ENCODE measurements at places on chromosomes 6 and 20.

DNA sequence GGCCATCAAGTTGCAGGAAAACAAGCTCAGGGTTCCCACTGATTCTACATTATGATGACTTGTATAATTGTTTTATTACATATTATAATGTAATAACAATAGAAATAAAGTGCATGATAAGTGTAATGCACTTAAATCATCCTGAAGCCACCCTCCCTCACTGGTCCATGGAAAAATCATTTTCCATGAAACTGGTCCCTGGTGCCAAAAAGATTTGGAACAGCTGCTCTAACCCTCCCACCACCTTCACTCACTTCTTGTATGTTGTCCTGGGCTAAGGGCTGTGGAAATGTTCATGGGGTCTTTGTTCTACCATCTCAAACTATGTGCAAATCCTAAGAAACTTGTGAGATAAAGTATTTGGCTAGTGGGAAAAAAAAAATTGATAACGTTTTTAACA, 133.8 kb downstream of the LRRC1 start:
- no peak for DNase-seq

DNA sequence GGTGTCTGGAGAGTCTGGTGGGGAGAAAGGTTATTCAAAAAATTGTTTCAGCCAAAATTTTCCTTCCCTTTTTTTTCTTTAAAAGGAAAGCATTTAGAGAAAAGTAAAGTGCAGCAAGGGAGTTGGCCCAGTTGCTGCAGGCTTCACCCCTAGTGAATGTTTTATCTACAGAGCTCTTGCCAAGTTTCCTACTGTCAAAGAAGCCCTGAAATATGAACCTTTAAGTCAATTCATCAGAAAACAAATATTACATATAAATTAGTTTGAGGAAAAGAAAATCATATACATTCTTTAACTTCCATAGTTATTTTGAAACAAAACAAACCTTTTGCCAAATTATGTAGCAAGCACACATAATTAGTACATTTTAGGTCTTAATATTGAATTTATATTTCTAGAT, 25.0 kb upstream of the HMGCLL1 start:
- DNase-seq, result no peak

GRCh38 chr20:16352751-16353416, 220.4 kb downstream of the KIF16B start:
- no peak for DNase-seq

DNA sequence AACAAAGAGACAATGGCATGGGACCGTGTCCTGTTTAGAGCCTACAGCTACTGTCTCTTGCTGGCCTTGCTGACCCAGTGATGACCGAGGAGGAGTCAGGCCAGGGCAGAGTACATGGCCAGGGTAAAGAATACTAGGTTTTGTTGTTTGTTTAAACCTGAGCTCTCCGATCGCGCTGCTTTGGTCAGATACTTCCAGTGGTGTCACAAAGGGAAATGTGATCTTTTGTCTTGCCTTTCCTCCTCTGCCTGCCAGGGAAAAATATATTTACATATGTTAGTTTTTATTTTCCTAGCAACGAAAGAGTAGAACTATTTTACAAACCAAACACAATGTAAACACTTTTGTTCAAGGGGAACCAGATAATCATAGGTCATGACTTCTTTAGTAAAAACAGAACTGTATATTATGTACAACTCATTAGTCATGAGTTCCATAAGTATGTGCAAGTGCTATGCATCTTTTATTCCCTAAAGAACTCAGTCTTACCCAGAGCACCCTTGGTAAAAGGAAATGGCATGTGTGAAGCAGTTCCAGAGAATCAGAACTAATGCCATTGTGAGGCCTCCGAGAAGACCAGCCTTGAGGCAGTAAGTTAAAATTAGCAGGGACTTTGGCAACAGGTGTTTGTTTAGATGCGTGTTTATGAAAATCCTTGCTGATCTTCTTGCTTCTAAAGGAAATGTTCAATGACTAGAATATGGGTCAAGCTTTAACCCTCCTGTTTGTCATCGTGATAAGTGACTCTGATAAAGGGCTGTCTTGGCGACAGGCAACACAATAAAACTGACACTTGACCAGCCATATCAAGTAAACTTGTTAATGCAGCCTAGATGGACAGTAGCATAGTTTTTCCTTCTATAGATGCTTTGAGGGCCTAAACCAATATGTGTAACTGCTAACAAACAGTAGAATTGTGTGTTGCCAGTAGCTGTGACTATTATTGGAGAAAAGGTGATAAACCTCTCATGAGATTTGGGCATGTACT, 204.6 kb downstream of the NKAIN2 start:
- no peak for DNase-seq

- DNase-seq, result no peak
Observed at GRCh38 chr6:42337985-42338743, 113.6 kb downstream of the TRERF1 start.

GRCh38 chr6:101422811-101423210, 29.3 kb downstream of the GRIK2 start:
- no peak for DNase-seq

DNA sequence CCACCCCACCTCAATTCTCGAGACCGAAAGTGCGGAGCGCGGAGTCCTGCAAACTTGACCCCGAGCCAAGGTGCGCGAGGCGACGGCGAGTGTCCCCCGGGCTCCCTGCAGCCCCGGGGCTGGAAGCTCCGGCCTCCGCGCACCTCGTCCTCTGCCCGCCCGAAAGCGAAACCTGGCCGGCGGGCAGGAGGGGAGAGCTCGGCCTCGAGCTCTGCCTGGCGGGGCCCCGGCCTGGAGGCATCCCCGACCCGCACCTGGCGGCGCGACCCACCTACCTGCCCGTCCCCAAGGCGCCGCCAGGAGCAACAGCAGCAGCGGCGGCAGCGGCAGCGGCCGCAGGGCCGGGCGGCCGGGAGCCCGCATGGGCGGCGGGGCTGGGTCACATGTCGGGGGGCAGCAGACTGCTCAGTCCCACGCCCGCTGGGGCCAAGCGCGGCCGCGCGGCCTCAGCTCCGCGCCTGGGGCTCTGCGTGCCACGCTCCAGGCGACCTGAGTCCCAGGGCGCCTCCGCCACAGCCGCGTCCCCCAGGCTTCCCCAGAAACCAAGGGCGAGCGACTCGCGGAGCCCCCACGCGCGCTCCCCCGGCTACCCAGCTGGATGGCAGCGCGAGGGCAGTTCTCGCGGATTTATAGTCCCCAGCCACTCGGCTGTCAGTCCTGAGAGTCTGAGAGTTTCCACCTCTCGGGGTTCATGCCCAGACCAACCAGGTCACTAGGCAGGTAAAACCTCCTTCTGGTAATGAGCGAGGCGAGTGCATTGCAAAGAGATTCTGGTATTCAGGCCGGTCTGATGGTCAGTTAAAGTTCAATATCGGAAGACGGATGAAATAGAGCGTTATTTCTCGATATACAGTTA, at the start of gene IL20RA:
IL20RA (minus strand) TSS at position 600 of the 856 bp plus-strand sequence; CDS start at position 363, 237 bp downstream.
- DNase-seq, result no peak

DNA sequence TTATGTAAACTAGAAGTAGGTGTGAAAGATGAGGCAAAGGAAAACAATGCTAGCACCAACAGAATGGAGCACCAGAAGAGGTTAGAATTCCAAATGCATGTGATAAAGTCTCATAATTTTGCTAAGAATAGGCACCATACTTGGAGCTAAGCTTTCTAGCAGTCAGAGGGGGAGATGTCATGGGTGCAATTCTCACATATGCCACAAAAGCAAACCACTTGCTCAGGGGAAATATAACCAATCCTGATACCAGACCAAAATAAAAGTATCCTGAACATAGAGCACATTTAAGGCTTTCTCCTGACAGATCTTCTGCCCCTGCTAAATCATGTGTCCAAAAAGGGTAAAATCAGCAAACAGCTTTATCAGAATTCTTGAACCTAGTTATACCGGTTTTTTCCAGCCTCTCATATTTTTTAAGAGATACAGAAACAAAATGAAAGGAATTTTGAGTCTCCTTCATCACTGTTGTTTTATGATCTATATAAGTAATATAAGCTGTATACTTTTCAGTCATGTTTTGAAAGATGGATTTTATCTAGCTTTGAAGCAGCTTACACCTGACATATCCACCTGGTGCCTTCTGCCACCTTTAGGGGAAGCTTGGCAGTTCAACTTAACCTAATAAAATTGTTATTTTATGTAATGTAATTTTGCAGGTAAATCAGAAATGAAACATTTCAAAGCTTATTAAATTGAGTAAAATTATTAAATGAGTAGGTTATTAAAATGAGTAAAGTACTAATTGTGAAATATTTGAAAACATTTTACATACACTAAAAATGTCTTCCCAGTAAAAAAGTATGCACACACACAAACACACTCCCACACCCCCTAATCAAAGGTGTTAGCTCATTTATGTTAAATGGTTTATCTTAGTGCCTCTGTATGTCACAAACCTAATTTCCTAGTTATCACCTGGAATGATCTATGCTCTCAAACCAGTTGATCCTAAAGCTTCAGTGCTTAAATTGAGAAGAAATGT, 2.8 kb downstream of the SPO11 start:
- no peak for DNase-seq

- DNase-seq, result no peak
Observed at GRCh38 chr6:3919130-3919628, 70.0 kb downstream of the FAM50B start.
